ENCODE measurements at places on chromosomes 2 and 18.

DNA sequence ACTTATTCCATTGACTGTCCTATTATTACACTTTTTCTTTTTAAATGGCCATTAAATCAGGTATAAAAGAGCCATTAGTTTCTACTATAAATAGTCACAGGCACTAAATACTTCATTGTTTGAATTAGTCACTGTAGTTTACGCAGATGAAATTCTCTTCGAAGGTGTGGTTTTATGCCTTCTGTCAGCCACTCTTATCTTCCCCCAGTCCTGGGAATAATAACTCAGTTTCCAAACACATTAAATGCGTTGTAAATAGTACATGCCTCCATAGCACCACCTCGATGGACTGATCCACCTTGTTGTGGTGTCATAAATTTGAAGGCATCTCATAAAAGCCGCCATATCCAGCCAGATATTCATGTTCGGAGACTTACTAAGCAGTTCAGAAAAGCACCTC lies 72.1 kb upstream of the PARD3B start:
- H3K27ac ChIP-seq = no peak overlapping the region
- no peak overlapping the region for H3K4me3 ChIP-seq
- H3K4me1 ChIP-seq = no peaks in the 10 kb centered on the region
- no peaks in the 10 kb centered on the region for H3K27me3 ChIP-seq
- H3K36me3 ChIP-seq = no peaks in the 10 kb centered on the region

DNA sequence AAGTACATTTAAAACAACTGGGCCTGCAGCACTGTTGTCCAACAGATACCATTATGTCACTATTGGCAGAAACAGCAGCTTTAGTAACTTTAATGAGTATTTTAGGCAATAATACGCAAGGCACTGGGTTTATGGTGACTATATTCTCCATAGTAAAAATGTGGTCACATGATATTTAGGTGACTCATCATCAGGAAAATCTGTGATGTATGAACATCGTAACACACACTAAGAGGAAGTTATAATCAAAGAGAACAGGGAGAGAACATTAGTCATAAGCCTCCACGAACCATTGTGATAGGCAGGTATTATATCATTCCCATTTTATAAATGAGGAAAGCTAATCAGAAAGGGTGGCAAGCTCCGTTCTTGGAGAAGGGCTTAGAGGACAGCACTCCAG lies 36.9 kb downstream of the RAPH1 start:
- no peaks in the 10 kb centered on the region for H3K27me3 ChIP-seq
- no peaks in the 10 kb centered on the region for H3K36me3 ChIP-seq
- H3K4me1 ChIP-seq = peaks cover 43% of the 10 kb centered on the region
- H3K4me3 ChIP-seq = no peak overlapping the region

DNA sequence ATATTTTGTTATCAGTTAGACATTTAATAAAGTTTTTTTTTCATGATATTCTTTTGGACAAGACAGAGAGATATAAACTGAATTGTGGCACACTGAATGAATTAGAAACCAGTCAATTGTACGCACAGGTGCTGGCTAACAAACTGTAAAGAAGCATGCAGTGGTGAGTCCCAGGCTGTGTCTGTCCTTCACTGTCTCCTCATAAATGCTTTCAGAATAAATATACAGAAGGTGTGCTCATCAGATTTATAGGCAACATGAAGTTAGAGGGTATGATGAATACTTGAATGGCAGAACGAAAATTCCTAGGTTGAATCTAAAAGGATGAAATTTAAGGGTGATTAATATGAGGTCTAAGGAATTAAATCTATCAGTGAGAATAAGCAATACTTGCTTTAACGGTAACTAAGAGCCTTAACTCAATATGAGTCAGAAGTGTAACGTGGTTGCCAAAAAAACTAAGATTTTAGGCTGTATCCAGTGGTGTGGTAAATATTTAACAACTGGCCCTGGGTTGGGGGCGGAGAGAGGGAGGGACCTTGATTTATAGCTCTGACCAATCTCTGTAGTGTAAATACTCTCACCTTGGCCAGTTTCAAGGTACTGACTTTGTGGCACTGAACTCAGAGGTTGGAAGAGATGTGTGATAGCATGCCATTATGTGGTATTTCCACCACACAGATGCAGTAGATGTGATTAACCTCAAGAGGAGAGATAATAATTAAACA lies 41.9 kb upstream of the AAK1 start:
- H3K4me3 ChIP-seq = no peak overlapping the region
- peaks cover 27% of the 10 kb centered on the region for H3K4me1 ChIP-seq
- no peaks in the 10 kb centered on the region for H3K27me3 ChIP-seq

DNA sequence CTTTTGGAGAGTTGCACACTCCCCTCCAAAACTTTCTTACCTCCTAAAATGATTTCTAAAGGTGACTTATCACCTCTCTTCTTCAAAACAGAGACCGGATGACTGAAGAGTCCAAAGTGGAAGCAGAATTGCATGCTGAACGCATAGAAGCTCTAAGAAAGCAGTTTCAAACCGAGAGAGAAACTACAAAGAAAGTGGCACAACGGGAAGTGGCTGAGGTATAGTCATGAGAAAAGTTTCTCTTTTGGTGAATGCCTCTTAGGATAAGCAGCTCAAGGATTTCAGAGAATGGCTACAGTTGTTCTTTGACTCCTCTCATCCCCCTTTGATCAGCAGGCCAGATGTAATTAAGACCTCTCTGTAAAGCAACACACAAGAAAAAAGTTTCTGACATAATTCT lies 73.6 kb downstream of the GTF3C3 start:
- DNase-seq = no peak
- no peaks in the 10 kb centered on the region for H3K36me3 ChIP-seq
- no peak overlapping the region for H3K4me3 ChIP-seq
- no peaks in the 10 kb centered on the region for H3K4me1 ChIP-seq

Data from left lung (tissue), 14 donors.